ENCODE measurements at places on chromosomes 4 and X. TPM values are rescaled to one million over a fixed set of nuclear protein-coding genes. Genes with fewer than 3 reads are reported as not detected.

RBMX gene
- 338 TPM for total RNA-seq

DNA sequence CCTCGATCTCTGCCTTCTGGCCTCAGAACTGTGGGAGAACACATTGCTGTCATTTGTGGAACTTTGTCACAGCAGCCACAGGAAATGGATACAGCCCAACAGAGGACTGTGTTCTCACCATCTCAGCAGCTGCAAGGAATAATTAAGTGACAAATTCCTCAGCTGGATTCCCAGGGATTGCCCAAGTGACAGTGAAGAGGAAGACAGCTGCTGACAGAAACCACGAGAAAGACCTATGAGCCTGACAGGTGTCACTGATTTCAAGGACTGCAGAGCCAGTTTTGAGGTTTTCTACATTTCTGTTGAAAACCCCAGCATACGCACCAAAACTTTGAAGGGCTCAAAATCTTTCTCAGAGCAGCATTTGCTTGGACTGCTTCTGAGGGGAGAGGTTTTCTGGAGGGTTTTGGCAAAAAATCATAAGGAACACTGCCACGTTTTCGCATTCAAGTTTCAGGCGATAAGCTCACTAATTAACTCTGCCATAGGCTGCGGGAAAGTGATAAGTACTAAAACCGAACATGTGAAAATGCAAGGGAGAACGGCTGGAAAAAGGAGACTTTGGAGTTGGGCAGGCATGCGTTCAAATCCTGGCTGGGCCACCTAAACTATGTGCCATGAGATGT lies 88.8 kb downstream of the DRD5 start:
- no peak for DNase-seq

FAM241A gene
- 3.2 TPM for total RNA-seq

ATP1B4 gene
- not detected for total RNA-seq

SYN1 gene
- 0.27 TPM for total RNA-seq

GRCh38 chrX:39309018-39309635 lies 507.9 kb downstream of the MID1IP1 start:
- DNase-seq: no peak

- no peak for DNase-seq
These were observed 894 bp upstream of the SH3RF1 start for GRCh38 chr4:169271692-169272007.

All from thoracic aorta (tissue), 2 donors.